Activated naive CD4-positive, alpha-beta T cell treated with anti-CD3 and anti-CD28 coated beads for 36 hours (primary cell): ENCODE measurements at places on chromosomes 6 and 20. TPM values are rescaled to one million over a fixed set of nuclear protein-coding genes. Genes with fewer than 3 reads are reported as not detected.

GRCh38 chr20:11170565-11170964, 496.8 kb upstream of the JAG1 start:
- no peak for DNase-seq

GRCh38 chr6:150403458-150404246, 34.8 kb downstream of the IYD start:
- DNase-seq = no peak

GRCh38 chr6:75421316-75422023, 72.1 kb downstream of the FILIP1 start:
- DNase-seq = no peak

DNA sequence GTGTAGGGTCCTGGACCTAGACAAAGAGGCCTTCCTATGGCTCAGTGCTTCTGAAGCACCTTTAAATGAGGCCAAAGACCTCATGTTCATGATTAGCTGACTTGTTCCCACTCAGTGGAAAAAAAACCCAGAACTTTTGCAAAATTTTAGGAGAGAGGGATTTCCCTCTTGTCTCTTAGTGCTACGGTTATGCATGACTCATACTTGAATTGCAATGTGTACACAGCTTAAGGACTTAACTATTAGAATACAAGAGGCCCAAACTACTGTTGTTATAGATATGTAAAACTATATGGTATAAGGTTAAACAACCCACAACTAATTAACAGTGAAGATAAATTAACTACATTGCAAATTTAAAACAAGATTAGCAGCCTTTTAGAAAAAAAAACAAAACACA, 32.3 kb upstream of the HLA-A start:
- DNase-seq = no peak

DNA sequence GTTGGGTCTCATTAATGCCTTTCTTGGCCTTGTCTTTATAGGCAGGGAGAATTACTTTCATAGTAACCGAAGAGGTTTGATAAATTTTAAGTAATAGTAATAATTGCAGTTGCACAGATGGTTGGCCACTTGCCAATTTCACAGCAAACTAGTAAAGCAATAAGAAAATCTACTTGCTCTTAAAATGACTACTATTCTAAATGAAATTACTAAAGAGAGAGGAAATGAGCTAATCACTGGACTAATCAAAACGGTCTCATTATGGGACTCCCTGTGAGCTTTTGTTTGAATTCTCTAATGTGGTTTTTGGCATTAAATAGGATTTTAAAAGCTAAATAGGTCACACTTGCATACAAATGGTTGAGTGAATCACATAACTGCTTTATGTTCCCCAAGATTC, 227.4 kb upstream of the PLN start:
- peak; percentile 7 for DNase-seq

DNA sequence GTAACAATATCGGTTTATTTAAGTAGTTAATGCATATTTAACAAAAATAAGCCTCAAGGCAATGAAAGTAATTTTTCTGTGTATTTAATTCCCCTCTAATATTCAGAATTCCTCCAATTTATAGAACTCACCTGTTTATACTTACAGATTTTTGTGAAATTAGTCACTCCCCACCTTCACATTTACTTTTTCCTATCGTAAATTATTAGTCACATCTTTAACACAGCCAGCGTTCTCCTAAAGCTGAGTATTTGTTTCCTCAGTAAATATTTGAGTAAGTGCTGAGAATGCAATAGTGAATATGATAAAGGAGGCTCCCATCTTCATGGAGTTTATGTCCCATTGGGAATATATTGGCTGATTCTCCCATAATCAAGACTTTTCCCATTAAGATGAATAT, 88.0 kb downstream of the SYCP2 start:
- DNase-seq = no peak

DNA sequence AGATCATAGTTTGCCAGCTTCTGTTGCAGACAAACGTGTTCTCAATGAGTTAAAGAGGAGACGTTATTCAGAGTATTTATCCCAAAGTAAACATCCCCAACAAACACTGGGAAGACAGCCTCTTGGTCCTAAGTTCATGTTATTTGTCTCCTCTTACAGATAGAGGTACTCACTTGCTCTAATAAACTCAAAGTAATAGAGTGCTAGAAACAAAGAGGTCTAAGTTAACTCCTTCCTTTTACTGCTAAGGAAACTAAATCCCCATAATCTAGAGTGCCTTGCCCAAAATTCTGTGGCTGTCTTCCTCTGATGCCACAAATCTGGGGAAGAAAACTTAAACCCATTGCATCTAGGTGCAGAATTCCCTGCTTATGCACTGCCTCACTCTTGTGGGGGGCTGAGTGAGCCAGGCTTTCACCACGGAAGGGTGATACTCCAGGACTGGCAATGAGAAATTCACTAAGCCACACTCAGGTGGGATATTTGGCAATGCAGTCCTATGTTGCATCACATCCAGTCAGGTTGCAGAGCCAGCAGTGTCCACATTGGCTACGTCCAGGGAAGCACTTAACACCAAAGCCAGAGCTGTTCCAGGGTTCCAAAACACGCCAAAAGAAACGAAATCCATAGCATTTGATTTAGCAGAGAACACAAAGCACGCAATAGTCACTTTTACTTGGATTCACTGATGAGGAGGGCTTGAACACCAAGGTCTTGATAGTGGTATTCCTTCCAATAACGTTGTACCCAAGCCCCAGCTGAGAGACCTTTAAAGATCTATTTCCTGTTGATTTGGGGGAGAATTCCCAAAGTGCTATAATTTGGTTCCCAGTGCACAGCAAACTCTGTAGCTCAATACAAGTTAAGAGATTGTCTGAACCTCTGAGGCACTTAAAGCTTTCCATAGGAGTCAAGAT, 81.0 kb upstream of the FOXQ1 start:
- DNase-seq = no peak

- DNase-seq = peak; percentile 63
These were observed 2.0 kb downstream of the BACH2 start for GRCh38 chr6:90294614-90294988.

GRCh38 chr20:33477386-33478234, 12.3 kb upstream of the CBFA2T2 start:
- no peak for DNase-seq

GRCh38 chr6:82924799-82925535, 140.7 kb downstream of the UBE3D start:
- no peak for DNase-seq

GRCh38 chr20:16966276-16966880, 218.2 kb downstream of the OTOR start:
- DNase-seq = no peak

- DNase-seq = no peak
These were observed 161.7 kb downstream of the SYCP2 start for GRCh38 chr20:59771506-59772372.

DNA sequence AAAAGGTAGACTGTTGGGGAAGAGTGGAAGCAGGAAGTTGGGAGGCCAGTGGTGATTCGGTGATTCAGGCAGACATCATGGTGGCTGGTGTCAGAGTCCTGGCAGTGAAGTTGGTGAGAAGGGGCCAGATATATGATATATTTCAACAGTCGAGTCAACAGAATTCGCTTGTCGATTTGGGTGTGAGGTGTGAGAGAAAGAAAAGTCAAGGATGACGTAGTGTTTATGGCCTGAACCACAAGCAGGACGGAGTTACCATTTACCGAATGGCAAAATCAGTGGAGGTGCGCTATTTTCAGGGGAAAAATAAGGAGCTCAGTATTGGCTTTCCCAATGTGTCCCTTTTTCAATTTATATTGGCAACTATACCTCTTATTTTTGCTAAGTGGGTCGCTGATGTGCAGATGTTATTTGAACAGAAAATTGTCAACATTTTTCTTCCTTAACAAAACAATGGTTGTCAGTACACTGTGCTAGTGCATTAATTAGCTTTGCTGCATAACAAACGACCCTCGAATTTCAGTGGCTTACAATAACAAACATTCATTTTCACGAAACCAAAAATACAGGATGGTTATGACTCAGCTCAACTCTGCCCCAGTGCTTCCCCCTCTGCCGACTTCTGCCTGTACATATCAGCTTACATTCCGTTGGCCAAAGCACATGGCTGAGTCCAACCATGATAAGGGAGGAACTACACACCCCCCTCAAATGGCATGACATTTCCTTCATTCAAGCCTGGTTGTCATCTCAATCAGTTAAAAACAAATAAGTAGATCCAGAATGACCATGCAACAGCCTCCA, 255.0 kb upstream of the ZFP64 start:
- DNase-seq = no peak

DNA sequence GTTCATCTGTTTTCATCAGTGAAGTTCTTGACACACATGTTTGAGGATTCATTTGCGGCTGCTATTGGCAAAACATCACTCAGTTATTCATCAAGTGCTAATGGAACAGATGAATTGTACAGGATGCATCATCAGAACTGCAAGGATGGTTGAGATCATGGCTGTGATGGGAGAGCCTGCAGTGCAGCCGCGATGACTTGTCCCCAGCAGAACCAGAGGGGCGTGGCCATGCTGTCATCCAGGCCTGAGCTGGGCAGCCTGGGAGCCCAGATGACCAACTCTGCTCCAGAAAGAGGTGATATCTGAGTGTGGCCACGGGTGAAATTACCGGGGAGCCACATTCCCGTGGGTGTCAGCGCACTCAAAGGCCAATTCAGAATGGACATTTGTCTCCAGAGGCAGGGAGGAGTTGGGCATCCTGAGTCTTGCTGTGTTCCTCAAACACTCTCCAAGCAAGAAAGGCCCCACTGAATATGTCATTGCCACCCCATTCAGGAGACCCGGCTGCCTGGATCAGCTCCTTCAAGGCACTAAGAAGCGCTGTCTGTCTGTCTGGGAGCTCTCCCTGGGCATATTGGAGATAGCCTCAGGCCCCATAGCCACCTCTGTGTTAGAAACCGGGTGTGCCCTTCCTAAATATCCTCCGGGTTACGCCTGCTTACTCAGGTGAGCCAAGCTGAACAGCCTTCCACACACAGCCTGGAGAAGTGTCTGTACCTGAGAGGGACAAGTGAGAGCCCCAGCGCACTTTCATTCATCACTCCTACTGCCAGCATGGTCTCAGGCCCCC, 66.7 kb downstream of the SYNDIG1 start:
- no peak for DNase-seq

- DNase-seq = peak; percentile 85
These were observed at the start of gene SNPH for GRCh38 chr20:1266167-1266973. TSS of gene SNPH (plus strand) at chr20:1266294. CDS start at chr20:1296240, 29,946 bp downstream.

DNA sequence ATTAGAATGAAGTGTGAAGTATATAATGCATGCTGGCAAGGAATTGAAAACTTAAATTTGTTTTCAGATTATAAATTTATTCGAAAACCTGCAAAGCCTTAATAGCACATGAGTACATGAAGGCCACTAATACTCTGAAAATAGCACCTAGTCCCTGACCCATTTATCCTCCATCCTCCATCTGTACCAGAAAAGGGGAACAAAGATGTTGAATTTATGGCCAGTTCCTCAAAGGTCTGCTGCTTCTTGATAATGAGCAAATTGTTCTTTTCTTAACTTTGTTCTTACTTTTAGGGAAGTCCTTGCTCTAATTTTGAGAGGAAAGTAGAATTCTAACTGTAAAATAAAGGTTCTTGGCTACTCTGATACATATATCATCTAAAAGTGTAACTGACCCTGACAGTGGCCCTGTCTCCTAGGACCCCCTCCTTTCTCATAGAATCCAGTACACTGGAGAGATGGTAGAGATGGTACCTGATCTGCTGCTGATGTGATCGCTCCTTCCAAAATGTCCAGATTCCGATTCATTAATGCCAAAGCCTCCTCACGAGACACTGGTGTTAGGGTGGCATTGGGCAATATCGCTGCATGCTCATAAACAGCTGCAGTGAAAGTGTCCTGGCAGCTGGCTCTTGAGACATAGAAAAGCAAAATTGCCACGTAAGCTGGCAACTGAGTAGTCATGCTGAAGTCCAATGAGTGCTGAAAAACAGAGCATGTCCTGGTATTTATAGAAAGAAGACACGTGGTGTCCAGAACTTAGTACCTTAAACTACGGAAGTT, at the start of gene VNN1:
Gene VNN1 (minus strand): TSS at position 704 of the 783 bp plus-strand sequence. CDS start 20 bp downstream, at position 684.
- no peak for DNase-seq

DNA sequence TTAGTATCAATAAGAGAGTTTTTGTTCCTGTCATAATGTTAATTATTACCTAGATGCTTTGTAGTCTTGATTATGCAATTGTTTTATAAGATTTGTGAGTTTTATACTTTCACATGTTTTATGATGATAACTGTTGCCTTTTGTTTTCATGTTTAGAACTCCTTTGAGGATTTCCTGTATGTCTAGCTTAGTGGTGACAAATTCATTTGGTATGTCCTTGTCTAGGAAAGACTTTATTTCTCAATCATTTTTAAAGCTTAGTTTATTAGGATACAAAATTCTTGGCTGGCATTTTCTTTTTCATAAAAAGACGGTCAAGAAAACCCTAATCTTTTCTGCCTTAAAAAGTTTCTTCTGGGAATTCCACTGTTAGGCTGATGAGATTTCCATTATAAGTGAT, 849.9 kb upstream of the EYS start:
- no peak for DNase-seq

DNA sequence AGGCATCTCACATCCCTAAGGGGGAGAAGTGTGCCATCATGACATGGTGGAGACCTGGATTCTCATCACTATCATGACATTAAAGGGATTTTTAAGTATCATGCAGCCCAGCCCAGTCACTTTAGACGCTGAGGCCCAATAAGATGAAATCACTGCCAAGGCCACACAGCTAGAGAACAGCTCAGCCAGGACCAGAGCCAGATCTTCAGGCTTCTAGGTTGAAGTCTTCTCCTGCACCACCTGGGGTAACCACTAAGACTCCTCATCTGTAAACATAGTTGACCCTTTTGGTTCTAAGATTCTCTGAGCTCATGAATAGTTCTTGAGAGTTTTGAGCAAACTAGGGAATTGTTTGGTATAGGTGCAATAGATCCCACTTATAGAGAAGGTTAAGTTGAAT, 125.1 kb downstream of the TCP11 start:
- no peak for DNase-seq

DNA sequence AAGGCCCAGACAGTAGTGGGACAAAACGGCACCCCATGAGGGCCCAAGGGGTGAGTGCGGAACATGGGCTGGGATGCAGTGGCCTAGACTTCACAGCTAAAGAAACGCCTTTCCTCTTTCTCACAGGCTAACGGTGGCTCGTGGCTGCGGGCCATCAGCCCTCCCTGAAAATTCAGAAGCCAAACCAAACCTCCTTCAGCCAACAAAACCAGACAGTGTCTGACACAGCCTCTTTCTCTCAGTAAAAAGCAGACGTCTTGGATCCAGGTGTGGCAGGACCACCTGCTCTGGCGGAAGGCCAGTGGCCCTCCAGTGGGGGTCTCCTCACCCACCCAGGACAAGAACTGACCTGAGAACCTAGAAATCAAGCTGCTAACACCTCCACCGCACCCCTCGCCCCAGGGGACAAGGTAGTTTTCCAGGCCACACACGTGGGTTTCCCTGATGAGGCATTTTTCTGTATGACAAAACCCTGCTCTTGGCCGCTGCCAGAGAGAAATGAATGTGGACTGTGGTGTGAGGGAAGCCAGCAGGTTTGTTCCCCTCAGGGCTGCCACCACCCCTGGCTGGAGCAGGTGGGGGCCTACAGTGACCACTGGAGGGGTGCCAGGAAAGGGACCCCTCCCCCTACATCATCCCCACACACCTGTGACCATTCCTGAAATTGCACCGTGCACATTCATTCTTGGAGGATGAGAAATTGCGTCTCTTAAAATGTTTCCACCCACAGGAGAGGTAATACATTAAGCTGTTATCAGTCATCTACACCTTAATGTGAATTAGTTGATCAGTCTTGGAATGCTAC, 76.8 kb upstream of the PIM1 start:
- DNase-seq = no peak

Gene SAPCD1
- total RNA-seq = 9.8 TPM

Gene RNF182
- total RNA-seq = not detected

Gene NEDD9
- total RNA-seq = 17.5 TPM

Gene ELOVL5
- 136 TPM for total RNA-seq

Gene KCNG1
- 0.59 TPM for total RNA-seq

Gene NR2E1
- not detected for total RNA-seq

Gene EYS
- not detected for total RNA-seq

Gene DEFB118
- not detected for total RNA-seq

Gene ADTRP
- 49.4 TPM for total RNA-seq
